Karpas-422 (cell line): ENCODE measurements at places on chromosomes 4 and X.

GRCh38 chrX:140177821-140178220 is 212.5 kb upstream of the CXorf66 start:
- H3K36me3 ChIP-seq: no peaks in the 10 kb centered on the region
- no peak overlapping the region for H3K27ac ChIP-seq
- H3K4me3 ChIP-seq: no peak overlapping the region
- no peaks in the 10 kb centered on the region for H3K4me1 ChIP-seq
- DNase-seq: no peak
- no peaks in the 10 kb centered on the region for H3K27me3 ChIP-seq

DNA sequence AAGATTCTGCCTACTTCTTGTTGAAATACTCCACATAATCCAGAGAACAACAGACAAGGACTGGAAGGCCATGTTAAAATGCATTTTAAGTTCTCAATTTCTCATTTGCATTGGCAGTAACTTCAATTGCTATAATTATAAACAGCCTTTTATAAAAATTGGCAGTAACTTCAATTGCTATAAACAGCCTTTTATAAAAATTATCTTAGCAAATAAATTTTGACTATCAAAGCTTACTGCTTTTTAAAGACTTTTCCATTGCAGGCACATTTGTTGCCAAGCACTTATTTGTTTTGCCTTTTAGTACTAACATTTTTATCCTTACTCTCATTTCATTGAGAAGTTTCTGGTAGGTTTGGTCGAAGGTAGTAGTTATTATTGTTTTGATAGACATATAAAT is 17.8 kb downstream of the SCFD2 start:
- H3K4me1 ChIP-seq: peaks cover 14% of the 10 kb centered on the region
- H3K4me3 ChIP-seq: no peak overlapping the region
- no peaks in the 10 kb centered on the region for H3K27me3 ChIP-seq
- 0 out of 2 replicates have a peak overlapping the region, but pooled peaks have one; percentile 14 for H3K27ac ChIP-seq

- no peaks in the 10 kb centered on the region; the same call in 1 of the 2 replicates for H3K27me3 ChIP-seq
- no peak overlapping the region for H3K27ac ChIP-seq
- H3K4me1 ChIP-seq: no peaks in the 10 kb centered on the region
- H3K36me3 ChIP-seq: no peaks in the 10 kb centered on the region
These were observed 38.7 kb downstream of the GABRA4 start for GRCh38 chr4:46954643-46955042.

GRCh38 chr4:121209171-121209570 is 45.0 kb upstream of the TNIP3 start:
- no peak overlapping the region for H3K27ac ChIP-seq
- no peak for DNase-seq
- no peak overlapping the region for H3K4me3 ChIP-seq
- H3K36me3 ChIP-seq: no peaks in the 10 kb centered on the region
- H3K4me1 ChIP-seq: no peaks in the 10 kb centered on the region

- H3K27me3 ChIP-seq: no peaks in the 10 kb centered on the region
- H3K36me3 ChIP-seq: no peaks in the 10 kb centered on the region
- peaks cover 7% of the 10 kb centered on the region for H3K4me1 ChIP-seq
- DNase-seq: no peak
- H3K27ac ChIP-seq: no peak overlapping the region
These were observed 69.6 kb downstream of the PPP2R2C start for GRCh38 chr4:6402566-6403399.

DNA sequence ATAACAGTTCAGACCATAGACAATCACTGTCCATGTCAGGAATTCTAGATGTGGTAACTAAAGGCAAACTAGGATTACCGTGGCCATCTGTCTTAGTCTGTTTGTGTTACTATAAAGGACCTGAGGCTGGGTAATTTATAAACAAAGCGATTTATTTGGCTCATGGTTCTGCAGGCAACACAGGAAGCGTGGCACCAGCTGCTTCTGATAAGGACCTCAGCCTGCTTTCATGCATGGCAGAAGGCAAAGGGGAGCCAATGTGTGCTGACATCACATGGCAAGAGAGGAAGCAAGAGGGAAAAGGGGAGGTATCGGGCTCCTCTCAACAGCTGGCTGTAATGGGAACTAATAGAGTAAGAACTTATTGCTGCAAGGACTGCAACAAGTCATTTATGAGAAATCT is 376.7 kb downstream of the GPM6A start:
- H3K27me3 ChIP-seq: no peaks in the 10 kb centered on the region
- no peaks in the 10 kb centered on the region for H3K36me3 ChIP-seq
- H3K4me1 ChIP-seq: no peaks in the 10 kb centered on the region
- no peak overlapping the region for H3K4me3 ChIP-seq

- H3K27ac ChIP-seq: no peak overlapping the region
- DNase-seq: no peak
- H3K4me3 ChIP-seq: no peak overlapping the region
- H3K4me1 ChIP-seq: peaks cover 4% of the 10 kb centered on the region
- H3K36me3 ChIP-seq: no peaks in the 10 kb centered on the region
These were observed 44.8 kb upstream of the HERC6 start for GRCh38 chr4:88333741-88334405.

DNA sequence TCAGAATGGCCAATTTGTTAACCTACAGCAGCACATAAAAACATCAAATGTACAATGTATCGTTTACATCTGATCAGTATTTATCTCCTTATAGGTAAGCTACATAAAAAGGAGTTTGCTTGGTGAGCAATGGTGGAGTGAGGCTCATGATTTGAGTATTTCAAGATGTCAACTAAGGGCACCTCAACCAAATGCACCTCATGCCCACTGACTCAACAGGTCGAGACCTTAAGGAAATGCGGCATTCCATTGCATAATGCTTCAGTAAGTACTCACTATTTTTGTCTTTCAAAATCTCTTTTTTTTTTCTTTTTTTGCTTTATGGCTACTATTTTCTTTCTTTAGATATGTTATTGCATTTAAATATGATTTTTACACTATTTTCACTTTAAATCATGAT is 181.0 kb upstream of the TLL1 start:
- no peaks in the 10 kb centered on the region for H3K27me3 ChIP-seq
- H3K4me1 ChIP-seq: no peaks in the 10 kb centered on the region
- H3K4me3 ChIP-seq: no peak overlapping the region
- DNase-seq: no peak
- H3K36me3 ChIP-seq: no peaks in the 10 kb centered on the region

GRCh38 chr4:86482306-86483172 is 111.6 kb upstream of the PTPN13 start:
- peak; percentile 66 for DNase-seq
- H3K27ac ChIP-seq: no peak overlapping the region
- no peak overlapping the region for H3K4me3 ChIP-seq
- H3K36me3 ChIP-seq: no peaks in the 10 kb centered on the region
